ENCODE measurements at places on chromosomes 12 and 14.

GRCh38 chr14:72780751-72781150 is 113.2 kb downstream of the DPF3 start:
- no peak for DNase-seq

- no peak for DNase-seq
These were observed 69.4 kb upstream of the RHOJ start for GRCh38 chr14:63134801-63135200.

- no peak for DNase-seq
These were observed 404.7 kb upstream of the SEL1L start for GRCh38 chr14:81938341-81938740.

- no peak for DNase-seq
These were observed 131.3 kb downstream of the PTPRO start for GRCh38 chr12:15453613-15454012.

DNA sequence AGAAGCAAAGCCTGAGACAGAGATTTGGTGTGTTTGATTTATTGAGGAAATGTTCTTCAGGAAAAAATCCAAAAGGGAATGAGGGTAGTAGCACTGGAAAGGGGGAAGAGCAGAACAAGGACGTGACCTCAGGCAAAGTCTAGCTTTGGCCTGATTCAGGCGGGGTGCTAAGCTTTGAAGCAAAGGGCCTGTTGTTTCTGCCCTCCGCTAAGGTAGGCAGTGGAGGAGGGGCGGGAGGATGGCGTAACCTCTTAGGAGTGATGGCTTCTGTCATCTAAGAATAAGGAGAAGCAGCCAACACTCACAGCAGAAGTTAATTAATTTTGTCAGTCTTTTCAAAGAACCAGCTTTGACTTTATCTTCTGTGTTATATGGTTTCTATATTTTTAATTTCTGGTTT is 20.4 kb downstream of the ABHD12B start:
- DNase-seq, result no peak

GRCh38 chr12:7207866-7208625 is 18.6 kb downstream of the PEX5 start:
- DNase-seq, result no peak

DNA sequence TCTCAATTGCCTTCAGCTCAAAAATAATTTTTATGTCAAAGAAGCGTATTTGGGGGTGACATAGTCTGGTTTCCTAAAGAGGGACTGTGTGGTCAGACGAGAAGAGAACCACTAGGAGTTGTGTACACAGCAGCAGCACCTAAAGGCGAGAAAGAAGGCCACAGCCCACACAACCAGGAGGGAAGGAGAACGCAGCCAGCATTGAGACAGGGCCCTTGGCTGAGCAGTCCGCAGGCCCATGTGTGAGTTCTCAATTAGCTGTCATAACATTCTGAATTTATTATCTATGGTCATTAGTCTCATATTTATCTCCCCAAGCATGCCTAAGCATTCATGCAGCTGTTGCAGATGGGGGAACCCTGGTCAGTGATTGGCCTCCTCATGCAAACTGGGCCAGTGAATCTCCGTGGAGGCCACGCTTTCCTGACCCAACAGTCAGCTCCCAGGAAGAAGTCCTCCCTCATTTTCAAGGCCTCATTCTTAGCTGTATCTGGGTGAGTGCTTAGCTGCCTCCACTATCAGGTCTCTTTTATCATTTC is 81.2 kb upstream of the ATF7IP start:
- no peak for DNase-seq

- no peak for DNase-seq
These were observed 3.0 kb upstream of the DHRS4 start for GRCh38 chr14:23950411-23951135.

DNA sequence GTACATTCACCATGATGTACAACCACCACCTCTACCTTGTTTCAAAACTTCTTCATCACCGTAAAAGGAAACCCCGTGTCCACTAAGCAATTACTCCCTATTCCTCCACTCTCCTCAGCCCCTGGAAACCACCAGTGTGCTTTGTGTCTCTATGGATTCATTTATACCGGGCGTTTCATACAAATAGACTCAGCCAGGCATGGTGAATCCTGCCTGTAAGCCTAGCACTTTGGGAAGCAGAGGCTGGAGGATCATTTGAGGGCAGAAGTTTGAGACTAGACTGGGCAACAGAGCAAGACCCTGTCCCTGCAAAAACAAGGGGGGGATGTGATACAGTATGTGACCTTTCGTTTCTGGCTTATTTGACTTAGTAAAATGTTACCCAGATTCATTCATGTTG is 21.2 kb upstream of the RNF34 start:
- DNase-seq, result no peak

DNA sequence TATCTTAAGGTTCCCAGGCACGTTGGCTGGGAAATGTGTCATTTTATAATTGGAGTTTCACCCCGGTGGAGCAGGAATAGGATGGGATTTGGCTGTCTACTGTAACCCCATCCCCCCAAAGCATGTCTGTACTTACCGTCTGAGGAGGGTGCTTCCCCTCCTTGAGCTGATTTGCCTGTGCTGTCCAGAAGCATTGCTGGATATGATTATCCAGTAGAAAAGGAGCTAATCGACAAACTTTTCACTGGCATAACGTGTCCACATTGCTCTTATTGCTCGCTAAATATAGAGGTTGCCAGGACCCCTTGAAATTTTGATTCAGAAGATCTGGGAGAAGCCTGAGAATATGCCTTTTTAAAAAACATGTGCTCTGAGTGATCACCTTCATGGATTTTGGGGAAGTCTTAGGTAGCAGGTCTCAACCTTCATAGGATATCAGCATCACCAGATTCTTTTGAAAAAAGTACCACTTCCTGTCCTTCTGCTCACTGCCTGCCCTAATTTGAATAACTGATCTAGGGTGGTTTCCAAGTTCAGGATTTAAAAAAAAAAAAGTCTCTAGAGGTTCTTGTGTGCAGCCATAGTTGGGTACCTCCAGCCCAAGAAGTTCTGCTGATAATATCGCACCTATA is 80.4 kb upstream of the KCNA1 start:
- DNase-seq, result no peak

DNA sequence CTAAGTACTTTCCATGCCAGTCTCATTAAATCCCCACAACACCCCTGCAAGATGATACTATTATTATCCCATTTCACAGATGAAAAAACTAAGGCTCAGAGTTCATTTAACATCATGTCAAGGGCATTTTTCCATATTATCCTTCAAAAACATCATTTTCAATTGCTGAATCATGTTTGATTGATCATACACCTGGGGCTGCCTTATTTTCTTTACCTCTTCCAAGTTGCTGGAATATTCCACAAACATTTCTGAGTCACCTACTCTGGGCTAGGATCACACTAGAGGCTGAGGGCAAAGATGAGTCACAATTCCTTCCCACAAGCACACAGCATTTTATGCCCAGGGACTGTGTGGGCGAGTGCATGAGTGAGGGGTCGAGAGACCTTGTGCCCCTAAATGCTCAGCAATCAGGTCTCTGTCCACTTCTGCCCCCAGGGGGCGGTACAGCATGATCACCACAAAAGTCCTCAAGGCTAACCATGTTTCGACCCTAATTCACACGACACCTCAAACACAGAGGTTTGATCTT is 14.1 kb upstream of the TMEM119 start:
- peak; percentile 52 for DNase-seq

DNA sequence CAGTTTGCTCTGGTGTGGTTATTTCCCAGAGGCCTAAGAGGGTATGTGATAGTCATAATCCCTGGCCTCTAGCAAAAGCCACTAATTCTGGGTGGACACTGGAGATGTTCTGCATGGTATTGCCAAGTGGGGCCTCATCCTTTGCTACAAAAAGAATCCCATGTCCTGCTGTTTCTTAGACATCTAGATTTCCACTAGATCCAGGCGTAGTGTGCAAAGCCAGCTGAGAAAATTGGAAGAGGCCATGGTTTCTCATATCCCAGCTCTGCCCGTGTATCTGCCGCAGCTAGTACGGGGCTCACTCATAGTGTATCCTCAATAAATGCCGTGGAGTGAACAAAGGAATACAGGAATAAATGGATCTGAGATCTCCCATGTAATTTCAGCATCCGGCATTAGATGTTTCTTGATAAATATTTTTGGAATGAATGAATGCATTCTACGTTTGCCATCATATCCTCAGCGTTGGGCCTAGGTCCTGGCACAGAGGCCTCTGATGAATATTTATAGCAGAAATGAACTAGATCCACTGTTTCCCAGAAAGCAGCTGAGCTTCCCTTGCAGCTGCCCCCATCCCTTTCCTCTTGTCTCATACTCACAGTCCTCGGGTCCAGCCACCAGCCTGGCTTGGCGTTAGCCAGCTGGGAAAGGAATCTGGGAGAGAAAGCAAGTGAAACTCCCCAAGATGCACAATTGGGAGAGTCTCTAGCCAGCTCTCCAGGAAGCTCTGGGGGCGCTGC is 76.3 kb upstream of the NOS1 start:
- DNase-seq, result no peak

DNA sequence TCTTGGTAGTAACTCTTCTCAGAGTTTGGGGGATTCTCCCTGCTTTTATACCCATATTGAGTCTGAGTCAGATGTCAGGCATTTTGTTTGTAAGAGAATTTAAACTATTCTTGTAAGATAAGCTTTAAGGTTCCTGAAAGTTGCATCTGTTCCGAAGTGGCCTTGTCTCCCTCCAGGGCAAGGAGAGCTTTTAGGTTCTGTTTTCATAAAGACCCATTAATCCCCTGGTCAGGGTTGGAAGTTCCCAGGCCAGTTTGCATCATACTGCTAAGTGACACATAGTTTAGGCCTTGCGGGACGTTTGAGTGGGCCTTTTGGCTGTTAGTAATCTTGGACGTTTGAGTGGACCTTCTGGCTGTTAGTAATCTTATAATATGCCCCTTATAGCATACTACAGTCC is 396.7 kb downstream of the NPAS3 start:
- DNase-seq, result no peak

- no peak for DNase-seq
These were observed 217.9 kb upstream of the BTG1 start for GRCh38 chr12:92363295-92364146.

GRCh38 chr14:53894456-53894855 is 62.2 kb downstream of the BMP4 start:
- DNase-seq, result no peak

DNA sequence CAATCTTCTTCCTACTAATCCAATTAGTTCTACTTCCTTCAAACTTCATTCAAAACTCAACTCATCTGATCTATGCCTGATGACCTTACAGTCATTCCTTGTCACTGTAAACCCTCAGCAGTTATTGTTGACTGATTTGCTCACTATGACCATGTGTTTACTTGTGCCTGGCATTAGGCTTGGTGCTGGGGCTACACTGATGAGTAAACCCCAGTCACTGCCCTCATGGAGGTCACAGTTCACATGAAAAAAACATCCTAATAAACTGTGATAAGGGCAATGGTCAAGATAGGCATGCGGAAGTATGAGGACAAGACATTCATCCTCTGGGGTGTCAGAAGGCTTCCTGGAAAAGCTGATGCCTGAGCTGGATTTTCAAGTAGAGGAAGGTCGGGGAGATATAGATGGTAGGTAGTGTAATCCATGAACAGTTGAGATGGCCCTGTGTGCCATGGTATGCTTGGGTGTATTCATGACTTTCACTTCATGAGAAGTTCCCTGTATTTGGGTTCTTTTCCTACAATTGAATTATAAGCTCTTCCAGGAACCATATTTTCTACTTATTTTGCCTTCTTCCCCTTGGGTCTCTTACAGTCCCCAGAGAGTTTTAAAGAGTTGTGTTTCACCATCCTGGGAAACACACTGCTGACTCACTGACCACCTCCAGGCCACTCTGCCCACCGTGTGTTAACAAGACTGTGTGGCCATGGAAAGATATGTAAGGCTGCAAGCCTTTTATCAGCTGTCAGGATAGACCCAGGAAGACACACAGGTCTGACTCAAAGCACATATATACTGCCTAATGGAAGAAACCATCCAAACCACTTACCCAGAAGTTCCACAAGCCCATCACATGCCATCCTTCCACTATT is 38.7 kb upstream of the DUSP6 start:
- no peak for DNase-seq

- peak; percentile 27 for DNase-seq
These were observed 167.6 kb downstream of the SLC41A2 start for GRCh38 chr12:104790296-104791125.

DNA sequence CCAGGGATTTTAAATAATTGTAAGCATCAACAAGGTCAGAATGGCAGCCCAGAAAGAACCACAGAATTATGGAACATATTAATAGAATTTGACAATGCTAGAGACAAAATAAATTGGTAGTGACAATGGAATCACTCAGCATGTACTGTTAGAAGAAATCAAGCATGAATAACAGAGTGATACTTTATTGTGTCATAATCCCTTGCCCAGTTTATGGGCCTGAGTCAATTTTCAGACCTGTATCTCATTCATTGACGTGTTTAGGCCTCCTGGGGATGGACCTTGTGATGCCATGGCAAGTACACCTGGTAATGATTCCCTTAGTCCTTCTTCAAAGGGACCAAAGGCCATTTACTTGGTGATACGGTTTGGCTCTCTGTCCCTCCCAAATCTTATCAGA is 12.8 kb upstream of the CCDC91 start:
- DNase-seq, result no peak

GRCh38 chr12:52682938-52683574 is 2.8 kb upstream of the KRT1 start:
- no peak for DNase-seq

DNA sequence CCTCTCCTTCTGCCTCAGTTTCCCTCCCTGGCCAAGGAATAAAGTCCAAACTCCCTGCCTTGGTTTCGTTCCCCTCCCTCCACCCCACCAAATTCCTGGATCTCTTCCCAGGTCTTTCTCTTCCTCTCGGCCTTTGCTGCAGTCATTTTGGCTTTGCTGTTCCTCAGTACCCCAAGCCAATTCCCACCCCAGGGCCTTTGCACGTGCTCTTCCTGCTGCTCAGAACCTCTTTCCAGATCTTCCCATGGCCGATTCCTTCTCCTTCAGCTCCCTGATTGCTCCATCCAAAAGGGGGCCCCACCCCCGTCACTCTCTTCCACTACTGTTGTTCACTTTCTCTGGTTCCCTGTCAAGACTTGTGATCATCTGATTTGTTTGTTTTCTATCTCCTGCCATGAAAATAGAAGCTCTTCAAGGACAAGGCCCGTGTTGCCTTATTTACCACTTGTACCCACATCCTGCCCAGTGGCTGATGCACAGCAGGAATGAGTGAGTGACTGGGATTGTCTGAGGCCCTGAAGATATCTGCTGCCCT is 3.1 kb downstream of the HNF1A start:
- no peak for DNase-seq

DNA sequence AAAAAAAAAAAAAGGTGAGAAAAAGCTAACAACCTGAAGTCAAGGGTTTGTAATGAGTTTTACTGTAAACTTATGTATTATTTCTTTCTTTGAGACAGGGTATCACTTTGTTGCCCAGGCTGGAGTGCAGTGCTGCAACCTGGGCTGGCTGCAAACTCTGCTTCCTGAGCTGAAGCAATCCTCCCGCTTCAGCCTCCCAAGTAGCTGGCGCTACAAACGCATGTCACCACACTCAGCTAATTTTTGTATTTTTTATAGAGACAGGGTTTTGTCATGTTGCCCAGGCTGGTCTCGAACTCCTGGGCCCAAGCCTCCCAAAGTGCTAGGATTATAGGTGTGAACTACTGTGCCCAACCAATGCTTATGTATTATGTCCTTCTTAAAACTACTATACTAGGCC is 9.2 kb downstream of the ATF7 start:
- no peak for DNase-seq

GRCh38 chr14:50350975-50351374 is 38.9 kb downstream of the DMAC2L start:
- DNase-seq, result no peak

- no peak for DNase-seq
These were observed 811.4 kb upstream of the TMEM132C start for GRCh38 chr12:127455347-127456265.

GRCh38 chr14:77140359-77141213 is 1.0 kb downstream of the ZDHHC22 start:
- DNase-seq, result no peak
